AG09319 (cell line): ENCODE measurements at places on chromosomes 3 and 15.
A peak's percentile ranks its signal among the peaks of the same experiment; 100 is the strongest.

DNA sequence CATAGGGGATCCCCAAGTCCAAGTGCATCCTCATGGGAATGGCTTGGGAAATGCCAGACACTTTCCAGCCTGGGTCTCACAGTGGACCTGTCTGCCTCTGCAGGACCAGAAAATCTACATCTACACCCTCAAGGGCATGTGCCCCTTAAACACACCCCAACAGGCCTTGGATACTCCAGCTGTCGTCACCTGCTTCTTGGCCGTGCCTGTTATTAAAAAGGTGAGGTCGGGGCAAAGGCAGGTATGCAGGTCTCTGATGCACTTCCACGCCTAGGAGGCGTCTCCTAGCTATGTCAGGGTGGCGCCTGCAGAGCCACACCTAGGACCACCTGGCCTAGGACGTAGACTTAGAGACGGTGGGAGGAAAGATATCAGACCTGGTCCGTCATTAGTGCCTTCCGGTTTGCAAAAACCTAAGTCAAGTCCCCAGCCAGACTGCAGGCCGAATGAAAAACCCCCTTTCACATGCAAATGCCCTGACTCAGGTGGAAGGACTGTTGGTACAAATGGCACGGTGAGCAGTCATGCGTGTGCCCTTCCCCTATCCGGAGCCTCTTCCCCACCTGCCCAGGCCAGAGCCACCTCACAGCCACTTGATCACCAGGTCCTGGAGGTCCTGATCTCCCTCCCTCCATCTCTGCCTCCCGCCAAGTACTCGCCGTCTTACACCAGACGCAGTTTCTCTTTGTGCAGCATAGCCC lies 143.5 kb downstream of the LRRK1 start:
- DNase-seq, result no peak

DNA sequence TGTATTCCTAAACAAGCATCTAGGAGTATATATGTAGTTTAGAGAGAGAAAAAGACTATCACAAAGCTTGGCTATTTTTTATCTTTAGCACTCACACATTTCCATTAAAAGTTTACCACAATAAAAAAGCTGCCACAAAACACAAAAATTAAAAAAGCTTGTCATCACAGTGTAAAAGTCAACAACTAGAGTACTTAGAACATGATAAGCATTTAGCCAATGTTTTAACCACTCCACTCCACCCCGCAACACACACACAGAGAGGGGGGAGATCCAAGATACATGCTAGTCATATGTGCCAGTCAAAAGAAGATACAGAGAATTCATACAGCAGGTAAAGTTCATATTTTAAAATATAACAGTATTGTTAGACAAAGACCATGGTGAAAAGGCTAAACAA lies 79.7 kb downstream of the STAG1 start:
- DNase-seq, result no peak

DNA sequence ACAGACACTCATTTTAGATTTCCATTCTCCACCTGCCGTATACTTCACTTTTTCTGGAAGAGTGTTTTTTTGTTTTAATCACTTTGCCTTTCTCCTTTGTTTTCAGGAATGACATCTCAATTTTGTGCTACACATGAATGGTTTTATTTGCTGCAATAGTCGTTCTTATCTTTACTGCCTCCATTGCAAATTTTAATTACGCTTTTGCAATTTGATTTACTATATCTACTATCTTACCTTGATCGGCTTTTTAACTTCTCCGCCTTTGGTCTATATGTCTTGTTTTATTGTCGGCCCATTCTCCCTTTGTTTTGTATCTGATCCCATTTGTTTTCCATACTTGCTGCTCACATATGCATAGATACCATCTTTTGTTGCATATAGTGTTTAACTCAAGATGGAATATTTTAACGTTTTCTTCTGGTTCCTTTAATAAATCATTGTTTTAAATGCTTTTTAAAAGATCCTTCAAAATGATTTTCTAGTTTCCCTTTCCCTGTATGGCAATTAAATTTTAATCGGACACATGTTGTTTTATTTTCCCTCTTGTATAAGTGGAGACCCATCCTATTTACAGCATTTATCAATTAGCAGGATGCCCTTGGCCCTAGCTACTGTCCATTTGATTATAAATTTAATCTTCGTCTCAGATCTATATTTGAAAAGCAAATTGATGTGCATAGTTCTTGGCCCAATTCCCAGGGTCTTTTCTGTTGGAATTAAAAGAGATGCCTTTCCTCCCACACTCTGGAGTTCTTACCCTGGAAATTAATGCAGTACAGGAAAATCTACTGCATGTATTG lies 97.2 kb upstream of the CNTN4 start:
- DNase-seq, result no peak

- DNase-seq, result no peak
Measured at GRCh38 chr3:152113992-152114651, 154.6 kb upstream of the MBNL1 start.

- peak; percentile 31 for DNase-seq
Measured at GRCh38 chr15:39887832-39888231, 32.2 kb downstream of the GPR176 start.
